ENCODE measurements at places on chromosomes 7 and 10.

DNA sequence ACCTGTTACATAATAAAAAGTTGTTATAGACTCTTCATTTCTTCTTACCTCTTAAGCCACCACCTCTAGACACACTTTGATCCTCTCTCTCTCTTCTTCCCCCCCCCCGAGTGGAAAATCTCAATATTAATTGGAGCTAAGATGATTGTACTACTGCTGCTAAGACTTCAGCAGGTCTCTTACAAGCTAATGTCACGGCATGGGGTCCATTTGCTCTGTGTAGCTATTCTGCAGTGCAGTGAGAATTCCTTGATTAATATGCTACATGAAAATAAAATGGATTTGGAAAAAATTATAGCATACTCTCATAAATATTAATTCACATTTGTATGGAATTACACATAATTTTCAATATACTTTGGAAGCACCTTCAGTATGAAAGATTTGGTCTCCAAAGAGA, 297.2 kb downstream of the AUTS2 start:
- no peak for DNase-seq

GRCh38 chr7:22115689-22116088, 170.0 kb upstream of the CDCA7L start:
- no peak for DNase-seq

DNA sequence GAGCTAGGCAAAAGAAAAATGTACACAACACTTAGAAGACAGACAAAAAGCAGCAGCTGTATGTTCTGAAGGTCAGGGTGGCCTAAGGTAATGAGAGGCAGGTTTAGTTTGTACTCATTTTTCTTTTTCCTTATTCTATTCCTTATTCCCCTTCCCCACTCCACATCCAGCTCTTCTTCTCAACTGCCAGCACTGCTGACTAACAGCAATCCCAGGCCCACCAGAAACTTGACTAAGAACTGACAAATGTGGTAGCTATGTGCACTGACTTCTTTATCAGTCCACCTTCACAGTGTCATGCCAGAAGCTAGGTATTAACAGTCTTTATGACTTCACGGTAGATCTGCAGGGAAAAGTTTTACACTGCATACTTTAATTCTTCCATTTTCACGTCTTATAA, 6.1 kb downstream of the COPG2 start:
- DNase-seq = no peak

GRCh38 chr10:129171812-129172211, 295.2 kb upstream of the MGMT start:
- no peak for DNase-seq

- no peak for DNase-seq
Measured at GRCh38 chr10:69397972-69398371, 18.7 kb downstream of the TACR2 start.

DNA sequence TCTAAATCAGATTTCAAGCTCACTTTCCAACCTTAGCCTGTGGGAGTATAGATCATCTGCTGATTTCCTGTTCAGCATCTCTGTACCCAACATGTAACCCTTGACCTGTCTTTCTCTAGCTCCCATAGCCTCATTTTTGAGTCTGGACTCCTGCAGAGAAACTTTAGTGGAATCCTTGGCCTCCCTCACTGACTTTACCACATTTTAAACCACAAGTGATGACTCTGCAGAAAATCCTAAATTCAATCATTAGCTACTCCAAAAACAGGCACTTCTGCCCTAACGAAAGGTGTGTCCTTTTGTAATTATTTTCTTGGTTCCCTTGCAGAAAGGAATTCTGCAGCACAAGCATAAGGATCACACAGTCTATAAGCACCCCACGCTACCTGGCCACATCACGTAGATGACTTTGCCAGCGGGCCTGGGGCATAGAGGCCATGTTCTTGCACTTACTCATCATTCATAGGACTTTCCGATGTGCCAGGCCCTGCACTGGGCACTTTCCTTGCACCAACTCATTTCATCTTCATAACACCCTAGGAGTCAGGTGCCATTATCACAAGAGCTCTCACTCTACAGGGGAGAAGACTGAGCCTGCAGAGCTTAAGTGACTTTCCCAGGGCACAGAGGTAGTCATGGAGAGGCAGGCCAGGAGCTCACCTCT, 57.2 kb upstream of the OPALIN start:
- DNase-seq = no peak

GRCh38 chr10:5563321-5563961, 38.7 kb downstream of the CALML3 start:
- no peak for DNase-seq

DNA sequence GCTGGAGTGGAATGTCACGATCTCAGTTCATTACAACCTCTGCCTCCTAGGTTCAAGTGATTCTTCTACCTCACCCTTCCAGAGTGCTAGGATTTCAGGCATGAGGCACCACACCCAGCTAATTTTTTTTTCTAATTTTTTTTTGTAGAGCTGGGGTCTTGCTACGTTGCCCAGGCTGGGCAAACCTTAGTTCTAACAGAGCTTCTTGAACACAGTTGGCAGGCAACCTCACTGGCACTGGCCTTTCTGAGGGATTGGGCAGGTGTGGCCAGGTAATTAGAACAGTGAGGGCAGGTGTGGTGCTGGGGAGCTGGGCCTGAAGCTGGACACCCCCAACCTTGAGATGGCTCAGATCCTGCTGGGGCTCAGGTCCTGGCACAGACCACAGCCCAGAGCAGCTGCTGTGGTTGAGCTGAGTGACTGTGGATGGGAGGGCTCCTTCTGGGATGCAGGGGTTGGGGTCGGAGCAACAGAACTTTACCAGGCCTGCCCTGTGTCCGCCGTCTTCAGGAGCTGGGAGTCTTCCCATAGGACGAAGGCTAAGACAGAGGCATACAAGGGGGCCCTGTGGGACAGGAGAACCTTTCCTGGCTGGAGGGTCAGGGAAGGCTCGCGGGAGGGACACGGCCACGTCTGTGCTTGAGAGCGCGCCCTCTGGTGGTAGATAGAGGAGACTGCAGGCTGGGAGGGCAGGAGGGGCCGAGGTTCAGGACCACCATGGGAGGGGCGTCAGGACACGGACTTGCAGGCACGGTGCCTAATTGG, 48.2 kb downstream of the COL26A1 start:
- DNase-seq = no peak

- no peak for DNase-seq
Measured at GRCh38 chr7:41489885-41490284, 213.0 kb downstream of the INHBA start.

DNA sequence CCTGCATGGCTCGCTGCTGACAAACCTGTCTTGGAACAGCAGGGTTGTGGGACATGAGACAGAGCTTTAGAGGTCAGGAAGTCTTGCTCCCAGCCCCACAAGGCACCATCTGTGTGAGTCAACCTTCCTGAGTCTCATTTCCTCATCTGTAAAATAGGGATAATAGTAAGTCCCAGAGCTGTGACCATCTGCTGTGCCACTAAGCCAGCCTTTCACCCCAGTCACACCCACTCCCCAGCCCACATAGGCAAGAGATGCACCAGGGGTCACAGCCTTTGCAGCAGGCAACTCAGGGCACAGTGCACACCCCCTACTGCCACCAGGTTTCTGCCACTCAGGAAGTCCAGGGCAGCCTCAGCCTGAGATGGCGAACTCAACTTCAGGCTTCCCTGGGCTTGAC, 29.4 kb upstream of the CDH23 start:
- no peak for DNase-seq

DNA sequence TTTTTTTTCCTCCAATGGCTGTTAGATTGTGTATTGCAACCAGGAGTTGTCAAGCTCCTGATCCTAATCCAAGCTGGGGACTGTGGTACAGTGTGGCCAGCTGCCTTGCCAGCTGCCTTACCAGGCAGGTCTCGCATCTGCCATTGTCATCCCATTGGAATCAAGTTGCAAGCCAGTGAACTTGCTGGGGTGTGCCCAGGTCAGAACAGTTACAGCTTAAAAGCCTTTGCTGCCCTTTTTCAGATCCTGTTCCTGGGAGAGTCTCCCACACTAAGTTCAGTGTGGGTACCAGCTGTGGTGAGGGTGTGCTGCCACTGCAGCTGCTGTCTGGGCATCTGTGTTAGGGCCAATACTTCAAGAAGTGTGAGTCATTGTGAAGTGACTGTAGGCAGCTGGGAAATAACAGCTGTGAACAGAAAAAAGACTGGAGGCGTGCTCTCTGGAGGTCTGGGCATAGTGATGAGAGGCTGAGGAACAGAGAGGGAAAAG, 72.8 kb downstream of the CCNY start:
- DNase-seq = peak; percentile 28

DNA sequence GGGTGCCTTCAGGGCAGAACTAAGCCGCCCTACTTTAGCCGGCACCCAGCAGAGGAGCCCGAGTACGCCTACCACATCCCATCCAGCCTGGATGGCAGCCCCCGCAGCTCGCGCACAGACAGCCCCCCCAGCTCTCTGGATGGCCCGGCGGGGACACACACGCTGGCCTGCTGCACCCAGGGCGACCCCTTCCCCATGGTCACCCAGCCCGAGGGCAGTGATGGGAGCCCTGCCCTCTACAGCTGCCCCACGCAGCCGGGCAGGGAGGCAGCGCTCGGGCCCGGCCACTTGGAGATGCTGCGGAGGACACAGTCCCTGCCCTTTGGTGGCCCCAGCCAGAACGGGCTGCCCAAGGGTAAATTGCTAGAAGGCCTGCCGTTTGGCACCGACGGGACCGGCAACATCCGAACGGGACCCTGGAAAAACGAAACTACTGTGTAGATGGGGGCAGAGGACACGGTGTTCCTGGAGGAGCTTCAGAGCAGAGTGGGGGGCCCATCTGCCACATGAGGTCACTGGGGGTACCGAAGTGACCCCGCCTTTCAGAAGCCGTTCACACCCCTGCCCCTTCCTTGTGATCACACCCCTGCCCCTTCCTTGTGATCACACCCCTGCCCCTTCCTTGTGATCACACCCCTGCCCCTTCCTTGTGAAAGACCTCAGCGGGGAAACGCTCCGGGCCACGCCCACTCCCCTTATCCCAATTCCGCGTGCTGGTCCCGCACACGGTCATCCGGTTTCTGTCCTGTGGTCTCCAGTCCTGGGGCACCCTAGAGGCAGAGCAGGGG, 30.8 kb upstream of the KNDC1 start:
- no peak for DNase-seq

DNA sequence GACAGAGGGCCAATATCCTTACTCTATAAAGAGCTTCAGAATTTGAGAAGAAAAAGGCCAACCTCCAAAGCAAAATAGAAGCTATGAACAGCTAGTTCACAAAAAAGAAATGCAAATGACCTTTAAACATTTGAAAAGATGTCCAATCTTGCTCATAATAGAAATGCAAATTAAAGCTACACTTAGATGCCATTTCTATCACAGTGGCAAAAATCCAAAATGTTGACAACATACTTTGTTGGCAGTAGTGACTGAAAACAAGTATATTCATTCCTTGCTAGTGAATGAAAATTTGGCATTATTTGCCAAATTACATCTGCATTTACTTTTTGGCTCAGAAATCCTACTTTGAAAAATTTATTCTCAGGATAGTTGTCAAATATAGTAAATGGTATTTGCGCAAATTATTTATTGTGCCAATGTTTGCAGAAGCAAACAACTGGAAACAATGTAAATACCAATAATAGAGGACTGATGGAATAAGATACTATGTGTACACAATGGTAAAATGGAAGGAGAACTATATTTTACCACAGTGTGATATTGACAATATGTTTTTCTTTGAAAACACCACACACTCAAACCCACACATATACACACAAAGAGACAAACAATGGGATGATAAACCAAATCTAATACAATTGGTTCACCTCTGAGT, 9.4 kb downstream of the TMEM106B start:
- peak; percentile 35 for DNase-seq

GRCh38 chr10:71218651-71219050, 6.3 kb downstream of the UNC5B start:
- DNase-seq = no peak

DNA sequence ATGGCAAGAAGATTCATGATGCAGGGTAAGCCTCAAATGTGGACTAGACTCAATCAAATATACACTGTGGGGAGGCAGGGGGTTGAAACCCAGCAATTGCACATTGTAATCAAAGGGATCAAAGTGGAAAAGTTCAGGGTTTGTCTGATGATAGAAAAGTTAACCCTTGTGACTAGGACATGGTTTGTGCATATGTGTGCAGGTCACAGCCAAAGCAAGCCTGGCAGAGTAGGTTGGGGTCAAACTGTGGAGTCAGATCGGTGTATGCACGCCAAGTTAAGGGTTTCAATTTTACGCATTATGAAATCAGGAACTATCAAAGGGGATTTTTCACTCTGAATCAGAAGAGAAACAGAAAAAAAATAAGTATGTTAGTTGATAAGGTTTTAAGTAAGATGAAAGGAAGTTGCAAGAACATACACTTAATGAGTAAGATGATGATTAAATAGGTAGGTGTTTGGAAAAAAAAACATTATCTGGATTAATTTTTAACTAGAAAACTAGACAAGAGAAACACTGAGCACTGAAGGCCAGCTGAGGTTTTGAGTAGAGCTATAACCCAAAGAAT, 188.3 kb downstream of the DGKB start:
- DNase-seq = no peak

- no peak for DNase-seq
Measured at GRCh38 chr7:25567430-25567829, 339.1 kb upstream of the NPVF start.

DNA sequence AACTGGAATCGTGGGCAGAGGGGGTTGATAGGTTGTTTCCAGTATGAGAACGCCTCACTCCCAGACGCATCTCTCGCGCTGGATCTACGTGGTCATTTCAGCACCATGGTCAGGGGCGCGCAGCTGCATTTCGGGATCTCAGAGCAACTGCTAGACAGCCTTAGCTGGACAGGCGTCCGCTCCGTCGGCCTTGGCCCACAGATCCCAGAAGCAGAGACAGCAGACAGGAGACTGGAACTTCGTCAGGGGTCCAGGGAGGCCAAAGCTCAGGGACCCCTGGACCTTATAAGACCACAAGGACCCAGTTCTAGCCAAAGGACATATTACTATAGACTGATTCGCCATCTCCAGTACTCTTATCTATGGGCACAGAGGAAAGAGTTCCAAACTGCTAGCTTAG, 5.3 kb downstream of the NEUROG3 start:
- no peak for DNase-seq

DNA sequence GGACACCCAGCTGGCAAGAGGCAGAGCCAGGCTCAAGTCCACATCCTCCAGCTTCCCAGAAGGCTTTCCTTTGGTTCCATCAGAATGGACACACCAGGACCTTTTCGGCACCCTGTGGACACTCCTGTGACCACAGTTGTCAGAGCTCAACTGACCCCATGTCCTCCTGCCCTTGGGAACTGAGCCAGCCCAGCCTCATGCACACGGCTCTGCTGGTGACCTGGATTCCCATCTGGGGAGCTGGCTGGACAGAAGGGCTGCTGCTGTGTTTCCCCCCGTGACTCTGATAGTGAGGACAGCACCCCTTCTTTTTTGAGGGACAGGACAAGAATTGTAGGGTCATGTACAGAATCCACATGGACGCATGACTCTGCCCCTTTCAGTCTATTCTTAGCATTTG, 289.2 kb downstream of the WDR37 start:
- DNase-seq = no peak

Measured in NCI-H146 (cell line).